ENCODE measurements at places on chromosomes 2 and 18. TPM values are rescaled to one million over a fixed set of nuclear protein-coding genes. Genes with fewer than 3 reads are reported as not detected.

The LRRTM4 gene
- total RNA-seq = 5.7 TPM

The EML6 gene
- 1.0 TPM for total RNA-seq

The LBX2 gene
- 0.11 TPM for total RNA-seq

The AKAIN1 gene
- total RNA-seq = not detected

The KHK gene
- 3.3 TPM for total RNA-seq

The WNT10A gene
- total RNA-seq = 0.33 TPM

GRCh38 chr2:121196132-121196848, 88.7 kb downstream of the TFCP2L1 start:
- DNase-seq = peak; percentile 61

- DNase-seq = no peak
Measured at GRCh38 chr2:239692362-239692851, 291.6 kb upstream of the HDAC4 start.

- no peak for DNase-seq
Measured at GRCh38 chr2:207408086-207408794, 121.5 kb upstream of the CREB1 start.

GRCh38 chr2:223010641-223011040, 41.3 kb upstream of the KCNE4 start:
- no peak for DNase-seq

GRCh38 chr2:192298664-192299063, 103.9 kb upstream of the TMEFF2 start:
- peak; percentile 22 for DNase-seq

DNA sequence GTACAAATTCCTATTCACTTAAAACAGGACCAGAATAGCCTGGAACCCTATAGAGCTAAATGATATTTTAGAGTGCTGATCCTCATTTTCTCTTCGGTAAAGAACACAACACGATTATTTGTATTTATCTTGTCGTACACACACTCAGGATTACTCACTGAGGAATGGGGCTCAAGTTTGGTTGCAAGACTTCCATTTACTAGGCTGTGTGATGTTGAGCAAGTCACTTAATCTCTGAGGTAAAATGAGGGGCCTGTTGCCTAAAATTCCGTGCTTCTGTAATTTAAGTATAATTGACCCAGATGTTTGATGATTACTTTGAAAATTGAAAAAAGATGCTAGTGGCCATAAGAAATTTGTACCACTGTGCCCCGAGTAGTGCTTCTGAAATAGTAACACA, 42.6 kb upstream of the MAP4K3 start:
- DNase-seq = no peak

DNA sequence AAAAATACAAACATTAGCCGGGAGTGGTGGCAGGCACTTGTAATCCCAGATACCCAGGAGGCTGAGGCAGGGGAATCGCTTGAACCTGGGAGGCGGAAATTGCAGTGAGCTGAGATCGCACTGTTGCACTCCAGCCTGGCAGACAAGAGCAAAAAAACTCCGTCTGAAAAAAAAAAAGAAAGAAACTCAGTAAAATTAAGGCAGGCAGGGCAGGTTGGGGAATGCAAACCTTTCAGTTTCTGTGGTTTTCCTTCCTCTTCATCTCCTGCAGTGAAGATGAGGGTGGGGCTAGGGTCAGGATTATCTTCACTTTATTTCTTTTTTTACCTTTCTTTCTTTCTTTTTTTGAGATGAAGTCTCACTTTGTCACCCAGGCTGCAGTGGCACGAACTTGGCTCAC, 43.2 kb upstream of the PSME4 start:
- DNase-seq = no peak

- DNase-seq = peak; percentile 26
Measured at GRCh38 chr2:25279091-25279651, 62.6 kb downstream of the DNMT3A start.

- peak; percentile 41 for DNase-seq
Measured at GRCh38 chr18:78904179-78904531, 75.5 kb upstream of the SALL3 start.

DNA sequence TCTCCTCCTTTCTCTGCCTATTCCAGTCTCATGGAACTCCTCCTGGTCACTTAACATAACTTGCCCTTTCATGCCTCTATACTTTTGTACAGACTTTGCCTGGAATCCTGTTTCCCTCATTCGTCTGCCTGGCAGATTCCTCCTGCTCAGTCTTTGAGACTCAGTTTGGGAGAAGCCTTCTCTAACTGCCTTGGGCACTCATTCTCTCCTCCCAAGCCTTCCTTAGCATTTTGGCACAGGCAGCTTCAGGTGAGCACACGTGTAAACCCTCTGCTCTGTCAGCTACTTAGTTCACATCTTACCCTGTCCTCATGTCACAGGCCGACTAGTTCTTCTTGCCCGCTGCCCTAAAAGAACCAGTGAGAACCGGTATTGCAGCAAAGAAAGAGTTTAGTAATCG, 6.0 kb upstream of the FAM98A start:
- no peak for DNase-seq

GRCh38 chr2:27664622-27665363, 1.1 kb downstream of the SLC4A1AP start:
- DNase-seq = no peak

- peak; percentile 88 for DNase-seq
Measured at GRCh38 chr2:219570194-219570923, 980 bp downstream of the OBSL1 start.

GRCh38 chr2:148963461-148963860, 75.0 kb upstream of the LYPD6B start:
- no peak for DNase-seq

DNA sequence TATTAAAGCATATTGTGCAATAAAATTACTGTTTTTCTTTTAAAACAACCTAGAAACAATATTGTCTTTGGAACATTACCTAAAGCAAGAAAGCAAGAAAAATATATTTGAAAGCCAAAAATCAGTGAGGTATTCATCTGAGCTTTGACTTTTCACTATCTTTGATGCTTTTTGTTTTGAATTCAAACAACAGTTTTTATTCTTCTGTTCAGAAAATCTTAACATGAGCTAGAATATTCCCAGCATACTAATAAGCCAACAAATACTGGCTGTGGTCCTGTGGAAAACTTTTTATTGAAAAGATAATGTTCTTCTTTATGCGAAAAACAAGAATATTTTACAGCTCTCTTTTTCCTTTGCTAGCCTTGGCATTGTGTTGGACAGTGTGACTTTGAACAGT, 19.8 kb downstream of the FAM171B start:
- no peak for DNase-seq

DNA sequence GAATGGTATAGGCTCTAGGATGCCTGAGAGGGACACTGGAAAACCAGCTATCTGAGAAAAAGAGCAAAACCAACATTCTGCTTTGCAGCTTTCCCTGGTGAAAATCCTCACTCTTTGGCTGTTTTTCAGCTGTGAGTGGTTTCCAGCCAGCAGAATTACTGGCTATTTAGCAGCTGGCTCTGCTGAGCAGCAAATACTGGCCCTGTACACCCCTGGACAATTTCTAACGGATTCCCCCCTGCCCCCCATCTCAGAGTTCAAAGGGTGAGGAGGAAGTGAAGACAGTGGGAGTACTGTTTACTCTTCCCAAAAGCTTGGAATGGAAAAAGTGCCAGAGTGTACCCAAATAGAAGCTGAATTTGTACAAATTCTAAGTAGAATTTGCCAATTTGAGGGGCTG, 26.1 kb upstream of the IMP4 start:
- DNase-seq = no peak

- DNase-seq = no peak
Measured at GRCh38 chr18:12313530-12314245, 5.6 kb downstream of the TUBB6 start.

DNA sequence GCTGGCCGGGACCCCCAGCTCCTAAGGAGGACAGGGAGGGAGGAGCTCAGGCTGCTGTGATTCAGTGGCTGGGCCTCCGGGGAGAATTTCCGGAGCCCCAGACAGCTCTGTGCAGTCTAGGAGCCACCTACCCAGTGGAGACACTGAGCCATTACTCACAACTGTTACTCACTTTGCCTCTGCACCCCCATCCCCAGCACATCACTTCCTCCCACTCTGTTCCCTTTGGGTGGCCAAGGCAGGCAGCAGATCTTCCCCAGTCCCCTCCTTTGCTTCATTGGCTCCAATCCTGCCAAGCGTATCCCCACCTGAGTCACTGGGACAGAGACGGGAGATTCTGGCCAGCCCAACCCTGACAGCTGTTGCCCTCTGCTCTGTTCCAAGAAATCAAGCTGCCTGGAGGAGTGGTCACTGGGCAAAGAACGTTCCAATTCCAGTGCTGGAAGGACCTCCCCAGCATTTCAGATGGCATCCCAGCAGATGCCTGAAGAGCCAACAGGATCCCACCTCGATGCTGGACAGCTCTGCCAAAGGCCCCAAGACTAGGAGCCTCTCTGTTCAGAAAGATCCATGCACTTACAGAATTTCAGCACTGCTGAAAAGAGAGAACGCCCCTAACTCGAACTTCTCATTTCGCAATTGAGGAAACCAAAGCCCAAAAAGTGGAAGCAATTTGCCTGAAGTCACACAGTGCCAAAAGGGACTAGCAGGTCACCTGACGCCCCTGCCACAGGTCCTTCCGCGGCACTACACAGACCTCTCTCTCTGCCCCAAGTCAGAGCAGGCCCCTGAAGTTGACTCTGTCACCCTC, 68.3 kb downstream of the TNS1 start:
- no peak for DNase-seq

- no peak for DNase-seq
Measured at GRCh38 chr2:116061023-116061422, 1618.6 kb downstream of the DPP10 start.

DNA sequence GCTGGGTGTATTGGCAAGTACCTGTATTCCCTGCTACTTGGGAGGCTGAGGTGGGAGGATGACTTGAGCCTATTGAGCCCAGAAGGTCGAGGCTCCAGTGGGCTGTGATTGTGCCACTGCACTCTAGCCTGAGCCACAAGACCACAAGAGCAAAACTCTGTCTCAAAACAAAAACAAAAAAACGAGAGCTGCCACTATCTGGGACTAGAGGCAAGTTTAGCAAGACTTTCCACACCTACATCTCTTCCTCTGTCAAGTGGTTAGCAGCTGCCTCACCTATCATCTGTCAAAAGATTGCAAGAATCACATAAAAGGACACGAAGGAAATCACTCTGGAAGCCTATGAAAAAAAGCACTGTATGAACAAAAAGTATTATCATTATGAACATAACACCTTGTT, 55.2 kb upstream of the RIOK3 start:
- no peak for DNase-seq

GRCh38 chr2:70141212-70141901, 49.5 kb downstream of the C2orf42 start:
- DNase-seq = peak; percentile 83

- peak; percentile 47 for DNase-seq
Measured at GRCh38 chr18:8084160-8084559, 517.0 kb downstream of the PTPRM start.

DNA sequence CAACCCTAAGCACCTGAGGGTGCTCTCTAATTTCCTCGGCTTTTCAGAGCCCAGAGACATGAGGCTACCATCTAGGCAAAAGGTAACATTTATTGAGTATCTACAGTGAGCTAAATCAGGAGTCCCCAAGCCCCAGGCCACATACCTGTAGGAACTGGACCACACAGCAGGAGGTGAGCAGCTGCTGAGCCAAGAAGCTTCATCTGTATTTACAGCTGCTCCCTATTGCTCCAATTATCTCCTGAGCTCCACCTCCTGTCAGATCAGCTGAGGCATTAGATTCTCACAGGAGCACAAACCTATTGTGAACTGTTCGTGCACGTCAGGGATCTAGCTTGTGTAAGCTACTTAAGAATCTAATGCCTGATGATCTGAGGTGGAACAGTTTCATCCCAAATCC, 70.2 kb downstream of the RND3 start:
- no peak for DNase-seq

DNA sequence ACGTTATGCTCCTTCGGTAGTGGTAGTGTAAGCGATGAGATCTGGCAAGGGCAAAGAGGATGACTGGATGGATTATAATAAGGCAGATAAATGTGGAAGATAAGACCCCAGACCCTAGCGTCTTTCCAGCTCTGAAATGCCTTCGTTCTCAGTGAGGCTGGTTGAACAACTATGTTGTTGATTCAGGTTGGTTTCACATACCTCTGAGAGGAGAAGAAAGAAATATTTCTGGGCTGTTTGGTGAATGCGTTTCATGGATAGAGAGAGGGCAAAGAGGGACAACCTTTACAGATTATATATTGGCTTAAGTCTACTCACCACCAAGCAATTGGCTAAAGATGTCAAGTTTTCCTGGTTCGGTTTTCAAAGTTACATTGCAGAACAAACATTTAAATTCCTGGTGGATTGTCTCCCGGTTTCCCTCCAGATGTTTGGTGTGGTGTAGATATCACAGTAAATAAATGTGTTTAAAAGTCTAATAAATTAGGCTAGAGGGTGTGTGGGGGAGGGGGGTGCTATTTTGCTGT, 190.1 kb upstream of the GLI2 start:
- DNase-seq = no peak

GRCh38 chr18:23229472-23229871, 94.2 kb downstream of the CABLES1 start:
- DNase-seq = no peak

GRCh38 chr2:54867457-54867856, 144.0 kb downstream of the EML6 start:
- no peak for DNase-seq

Data from H7 (cell line).